Endothelial cell of umbilical vein (primary cell): ENCODE measurements at places on chromosomes 7 and 10. TPM values are rescaled to one million over a fixed set of nuclear protein-coding genes. Genes with fewer than 3 reads are reported as not detected.

- H3K27me3 ChIP-seq, result no peaks in the 10 kb centered on the region
- no peak for DNase-seq
- no peak overlapping the region for H3K4me3 ChIP-seq
- H3K36me3 ChIP-seq, result no peaks in the 10 kb centered on the region
- no peak overlapping the region for H3K27ac ChIP-seq
Measured at GRCh38 chr10:78763651-78764395, 304.9 kb upstream of the ZMIZ1 start.

DNA sequence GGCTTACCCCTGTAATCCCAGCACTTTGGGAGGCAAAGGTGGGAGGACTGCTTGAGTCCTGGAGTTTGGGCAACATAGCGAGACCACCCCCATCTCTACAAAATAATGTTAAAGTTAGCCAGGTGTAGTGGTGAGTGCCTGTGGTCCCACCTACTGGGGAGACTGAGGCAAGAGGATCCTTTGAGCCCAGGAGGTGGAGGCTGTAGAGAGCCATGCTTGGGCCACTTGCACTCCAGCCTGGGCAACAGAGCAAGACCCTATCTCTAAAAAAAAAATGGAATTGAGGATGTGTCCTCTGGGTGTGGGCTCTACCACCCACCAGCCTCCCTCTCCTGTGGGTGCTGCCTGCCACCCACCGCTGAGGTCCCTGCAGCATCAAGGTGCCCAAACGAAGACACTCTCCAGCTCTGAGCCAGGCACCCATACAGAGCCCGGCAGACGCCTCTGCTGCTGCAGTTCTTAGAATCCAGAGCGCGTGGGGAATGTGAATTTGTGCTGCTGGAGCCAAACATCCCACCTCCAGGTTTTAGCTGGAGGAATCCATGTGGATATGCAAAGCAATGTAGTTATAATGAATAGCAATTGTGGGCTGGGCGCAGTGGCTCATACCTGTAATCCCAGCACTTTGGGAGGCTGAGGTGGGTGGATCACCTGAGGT lies 176.0 kb upstream of the TNRC18 start:
- peaks cover 29% of the 10 kb centered on the region for H3K4me1 ChIP-seq
- H3K4me3 ChIP-seq, result no peak overlapping the region
- H3K27ac ChIP-seq, result no peak overlapping the region
- no peak for DNase-seq

- no peaks in the 10 kb centered on the region for H3K27me3 ChIP-seq
- peak overlapping the region; percentile 88 for H3K4me3 ChIP-seq
Measured at GRCh38 chr7:101128040-101128834, 1.3 kb downstream of the SERPINE1 start.

- H3K4me1 ChIP-seq, result no peaks in the 10 kb centered on the region
- H3K27me3 ChIP-seq, result no peaks in the 10 kb centered on the region
- H3K36me3 ChIP-seq, result no peaks in the 10 kb centered on the region
Measured at GRCh38 chr10:85862771-85863170, 503.8 kb downstream of the GRID1 start.

DNA sequence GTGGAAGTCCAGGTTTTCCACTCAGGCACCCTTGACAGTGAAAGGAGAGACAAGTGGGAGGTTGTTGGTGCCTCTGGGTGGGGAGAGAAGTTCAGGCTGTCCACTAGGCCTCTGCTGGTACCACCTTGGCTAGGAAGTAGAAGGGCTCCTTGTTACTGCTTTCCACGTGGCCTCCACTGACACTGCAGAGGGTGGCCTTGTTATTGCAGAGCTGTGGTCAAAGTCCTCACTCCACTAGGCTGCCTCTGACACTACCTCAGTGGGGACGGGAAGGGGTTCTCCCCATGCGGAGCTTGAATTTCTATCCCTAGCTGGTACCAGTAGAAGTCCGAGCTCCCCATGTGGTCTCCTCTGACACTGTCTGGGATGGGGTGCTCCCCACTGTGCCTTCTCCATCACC lies 14.9 kb upstream of the STOX1 start:
- no peaks in the 10 kb centered on the region for H3K27me3 ChIP-seq
- H3K4me1 ChIP-seq, result no peaks in the 10 kb centered on the region
- no peak for DNase-seq
- no peaks in the 10 kb centered on the region for H3K36me3 ChIP-seq
- H3K27ac ChIP-seq, result no peak overlapping the region

DNA sequence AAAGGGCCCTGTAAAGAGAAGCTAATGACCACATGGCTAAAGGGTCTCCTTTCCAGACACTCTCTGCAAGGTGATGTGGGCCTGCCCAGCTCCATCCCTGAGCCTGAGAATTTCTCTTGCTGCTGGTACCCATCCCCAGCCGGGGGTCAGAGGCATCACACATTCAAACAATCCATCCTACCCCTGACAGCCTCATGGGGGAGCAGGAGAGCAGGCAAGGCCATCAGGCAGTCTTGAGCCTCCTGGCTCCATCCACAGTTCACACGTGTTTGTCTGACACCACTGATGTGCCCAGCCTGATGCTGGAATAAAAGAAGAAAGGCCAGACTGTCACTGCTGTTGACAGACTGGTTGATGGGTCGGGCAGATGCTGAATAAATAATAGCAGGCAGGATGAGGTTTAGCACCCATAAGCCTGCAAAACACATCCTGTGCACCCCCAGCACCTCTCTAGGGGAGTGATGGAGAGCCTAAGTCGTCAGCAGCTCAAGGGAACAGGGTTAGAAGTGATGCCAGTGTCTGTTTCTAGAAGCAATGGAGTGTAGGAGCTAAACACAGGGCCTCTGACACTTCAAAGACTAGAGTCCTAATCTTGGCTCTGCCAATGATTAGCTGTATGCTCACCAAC lies 43.5 kb downstream of the TLL2 start:
- H3K4me1 ChIP-seq, result no peaks in the 10 kb centered on the region
- no peak overlapping the region for H3K27ac ChIP-seq
- H3K27me3 ChIP-seq, result no peaks in the 10 kb centered on the region
- no peak overlapping the region for H3K4me3 ChIP-seq
- DNase-seq, result peak; percentile 36

GRCh38 chr10:105837951-105838350 lies 1196.9 kb downstream of the SORCS3 start:
- no peaks in the 10 kb centered on the region for H3K4me1 ChIP-seq
- no peak overlapping the region for H3K27ac ChIP-seq
- H3K36me3 ChIP-seq, result no peaks in the 10 kb centered on the region
- no peak for DNase-seq
- H3K4me3 ChIP-seq, result no peak overlapping the region
- H3K27me3 ChIP-seq, result no peaks in the 10 kb centered on the region

DNA sequence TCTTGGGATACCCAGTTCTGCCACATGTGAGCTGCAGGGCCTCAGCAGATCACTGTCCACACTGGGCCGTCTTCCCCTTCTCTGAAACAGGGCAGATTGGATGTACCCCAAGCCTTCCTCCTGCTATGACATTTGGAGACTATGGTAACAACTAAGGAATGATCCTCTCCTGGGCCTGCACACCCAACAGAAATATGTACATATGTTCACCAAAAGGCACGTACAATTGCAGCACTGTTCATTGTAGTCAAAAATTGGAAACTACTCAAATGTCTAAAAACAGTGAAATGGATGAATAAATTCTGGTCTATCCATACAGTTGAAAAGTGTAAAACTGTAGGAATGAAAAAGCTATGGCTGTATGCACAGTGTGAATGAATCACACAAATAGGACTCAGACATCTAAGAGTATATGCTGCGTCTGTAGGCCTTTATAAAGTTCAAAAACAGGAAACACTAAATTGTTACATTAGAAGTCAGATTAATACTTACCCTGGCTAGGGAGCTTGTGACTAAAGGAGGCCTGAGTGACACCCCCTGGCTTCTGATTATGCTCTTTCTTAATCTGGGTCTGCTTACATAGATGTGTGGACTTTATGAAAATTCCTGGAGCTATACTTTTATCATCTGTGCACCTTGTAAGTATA lies 16.1 kb upstream of the XPNPEP1 start:
- no peak overlapping the region for H3K4me3 ChIP-seq
- H3K27ac ChIP-seq, result no peak overlapping the region
- peaks cover 22% of the 10 kb centered on the region for H3K4me1 ChIP-seq
- DNase-seq, result peak; percentile 77
- H3K27me3 ChIP-seq, result no peaks in the 10 kb centered on the region
- no peaks in the 10 kb centered on the region for H3K36me3 ChIP-seq

- peak overlapping the region; percentile 12 for H3K27ac ChIP-seq
- H3K27me3 ChIP-seq, result no peaks in the 10 kb centered on the region
- no peak overlapping the region for H3K4me3 ChIP-seq
- no peaks in the 10 kb centered on the region for H3K36me3 ChIP-seq
- H3K4me1 ChIP-seq, result peaks cover 18% of the 10 kb centered on the region
- DNase-seq, result peak; percentile 54
Measured at GRCh38 chr7:75650062-75650461, 88.7 kb downstream of the HIP1 start.

The CALCR gene
- not detected in 2 replicates for polyA plus RNA-seq

The ZNF12 gene
- 5.0 and 5.3 TPM in 2 replicates for polyA plus RNA-seq

The ZNF804B gene
- not detected in 2 replicates for polyA plus RNA-seq

The CRYGN gene
- not detected in 2 replicates for polyA plus RNA-seq
